Activated CD8-positive, alpha-beta memory T cell treated with anti-CD3 and anti-CD28 coated beads for 1 hour (primary cell): ENCODE measurements at places on chromosomes 2 and 18.

DNA sequence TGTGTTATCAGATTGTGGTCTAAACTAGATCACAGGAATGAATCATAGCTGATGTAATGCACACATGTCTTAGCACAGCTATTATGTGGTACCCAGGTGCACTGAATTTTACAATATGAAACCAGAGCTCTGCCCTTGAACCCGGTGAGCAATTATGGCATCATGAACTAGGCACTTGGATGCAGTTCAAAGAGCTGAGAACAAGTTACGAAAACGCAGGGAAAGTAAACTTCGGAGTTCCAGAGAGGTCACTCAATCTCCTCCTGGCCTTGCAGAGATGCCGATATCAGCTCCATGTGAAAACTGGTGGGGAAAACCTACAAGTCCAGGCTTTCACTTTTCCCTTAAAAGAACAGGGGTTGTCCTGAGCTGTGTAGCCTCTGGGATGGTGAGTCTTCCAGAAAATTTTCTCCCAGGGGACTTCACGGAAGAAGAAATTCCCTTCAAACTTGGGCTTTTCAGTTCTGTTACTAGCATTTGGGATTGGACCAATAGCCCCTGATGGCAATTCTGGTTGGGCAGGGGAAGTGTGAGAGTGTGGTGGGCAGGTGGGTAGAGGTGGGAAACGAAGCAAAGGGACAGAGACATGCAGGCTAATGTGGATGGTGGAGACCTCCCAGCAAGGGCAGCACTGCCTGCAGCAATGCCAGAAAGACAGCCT is 71.1 kb upstream of the SH3BP4 start:
- no peak for DNase-seq

DNA sequence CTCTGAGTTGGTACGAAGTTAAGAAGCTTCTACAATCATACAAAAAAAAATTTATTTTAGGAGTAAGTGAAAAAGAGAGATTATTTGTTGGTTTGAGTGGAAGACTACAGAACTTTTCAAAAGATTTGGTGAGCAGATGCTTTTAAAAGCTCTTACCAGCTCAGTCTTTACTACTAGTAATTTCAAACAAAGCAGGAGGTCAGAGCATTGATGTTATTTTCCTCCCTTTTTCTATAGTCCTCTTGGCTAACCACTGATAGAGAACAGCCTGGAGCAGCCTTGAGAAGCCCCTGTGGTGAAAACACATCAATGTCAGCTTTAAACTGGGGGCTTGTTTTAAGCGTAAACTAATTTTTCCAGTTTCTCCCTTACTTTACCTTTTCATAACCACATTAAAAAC is 559.3 kb upstream of the CDH2 start:
- DNase-seq, result no peak

- DNase-seq, result no peak
Measured at GRCh38 chr2:7013471-7014160, 96.4 kb downstream of the RNF144A start.

GRCh38 chr2:96783388-96783787 is 22.7 kb downstream of the CNNM4 start:
- DNase-seq, result no peak

DNA sequence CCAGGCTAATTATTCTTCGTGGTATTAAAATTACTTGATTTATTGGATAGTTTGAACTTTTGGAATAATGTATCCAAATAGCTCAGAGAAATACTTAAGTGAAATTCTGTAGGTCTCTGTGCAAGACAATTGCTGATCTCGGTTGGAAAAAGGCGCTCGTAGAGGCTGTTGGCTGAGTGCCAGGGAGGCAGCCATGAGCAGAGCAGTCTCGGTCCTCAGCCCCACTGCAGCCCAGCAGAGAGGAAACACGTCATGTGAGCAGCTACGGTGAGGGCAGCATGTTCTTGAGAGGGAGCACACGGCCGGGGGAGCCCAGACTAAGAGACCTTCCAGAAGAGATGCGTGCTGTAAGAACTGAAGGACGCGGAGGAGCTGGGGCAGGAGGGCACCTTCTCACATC is 42.5 kb downstream of the DCDC2C start:
- no peak for DNase-seq

GRCh38 chr2:124027182-124027581 is 2.1 kb downstream of the CNTNAP5 start:
- no peak for DNase-seq

GRCh38 chr18:75075429-75075841 is 133.5 kb downstream of the PTGR3 start:
- DNase-seq, result no peak

DNA sequence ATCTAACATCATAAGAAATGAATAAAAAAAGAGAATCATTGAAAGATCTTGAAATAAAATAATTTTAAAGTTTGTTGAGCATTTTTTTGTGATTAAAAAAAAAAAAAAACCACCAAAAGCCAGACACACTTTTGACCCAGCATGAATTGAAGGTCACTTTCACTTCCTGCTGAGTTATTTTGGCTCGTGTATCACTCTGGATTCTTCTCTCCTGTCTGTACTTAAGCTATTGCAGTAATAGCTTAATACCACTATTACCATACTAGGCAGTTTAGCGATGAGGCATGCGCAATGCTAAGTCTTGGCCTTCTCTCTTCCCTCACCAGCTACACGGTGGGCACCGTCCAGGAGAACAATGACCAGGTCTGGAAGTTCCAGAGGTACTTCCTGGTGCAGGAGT is 54.5 kb upstream of the SPP2 start:
- no peak for DNase-seq

DNA sequence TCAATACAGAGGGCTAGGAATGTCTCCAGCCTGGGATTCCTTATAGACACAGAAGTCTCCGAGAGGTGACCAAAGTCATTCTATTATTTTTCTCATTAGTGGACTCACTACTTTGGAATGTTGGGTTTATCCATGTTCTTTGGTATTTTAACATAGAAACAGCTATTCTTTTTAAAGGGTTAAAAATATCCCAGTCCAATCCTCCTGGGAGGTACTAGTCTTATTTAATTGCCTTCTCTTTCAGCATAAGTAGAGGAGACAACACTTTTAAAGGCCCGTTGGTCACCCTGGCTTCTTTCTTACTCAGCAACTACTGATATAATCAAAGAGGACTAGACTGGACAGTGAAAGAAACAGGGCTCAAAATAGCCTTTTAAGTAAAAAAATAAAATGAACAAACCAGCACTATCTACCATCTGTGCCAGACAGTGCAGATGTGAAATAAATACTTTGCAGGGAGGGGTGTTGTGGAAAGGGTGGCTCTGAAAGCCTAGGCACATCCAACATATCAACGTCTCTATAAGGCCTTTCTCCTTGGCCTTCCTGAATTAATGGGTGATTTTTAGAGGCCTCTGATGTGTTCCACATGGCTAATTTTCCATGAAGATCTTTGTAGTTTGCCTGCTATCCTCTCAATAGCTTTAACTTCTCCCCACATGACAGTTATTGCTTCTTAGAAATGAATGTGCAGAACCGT is 334.4 kb upstream of the THUMPD2 start:
- DNase-seq, result no peak

DNA sequence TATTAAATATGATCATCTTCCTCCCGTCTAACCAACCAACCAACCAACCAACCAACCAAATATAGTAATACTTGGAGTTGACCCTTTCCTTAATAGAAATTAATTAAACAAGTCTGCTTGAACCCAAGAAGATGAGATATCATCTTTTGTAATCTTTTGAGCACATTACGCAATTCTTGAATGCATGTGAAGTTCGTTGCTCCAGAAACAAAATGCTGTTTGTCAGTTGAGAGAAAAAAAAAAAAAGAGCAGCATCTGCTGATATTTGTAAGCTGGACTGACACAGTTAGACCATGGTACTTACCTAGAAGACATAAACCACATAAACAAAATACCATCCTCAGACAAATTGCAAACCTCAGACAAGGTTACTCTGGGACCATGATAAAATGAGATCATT is 9.2 kb upstream of the SERPINB2 start:
- DNase-seq, result no peak

DNA sequence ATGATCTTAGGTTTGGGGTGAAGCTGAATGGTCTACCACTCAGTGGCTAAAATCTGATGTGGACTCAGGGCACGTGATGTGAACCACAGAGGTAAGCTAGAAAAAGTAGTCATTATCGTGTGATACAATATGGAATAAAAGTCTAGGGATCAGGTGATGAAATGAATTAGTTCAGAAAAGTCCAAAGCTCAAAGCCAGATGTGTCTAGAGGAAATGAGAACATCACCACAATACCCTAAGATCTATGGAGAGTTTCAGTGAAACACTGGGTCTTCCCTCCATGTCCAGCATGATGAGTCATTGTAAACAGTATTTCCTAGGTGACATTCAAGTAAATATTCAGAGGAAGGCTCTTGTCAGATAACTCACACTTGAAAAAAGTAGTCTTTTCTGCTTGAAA is 1257.4 kb upstream of the ZEB2 start:
- no peak for DNase-seq

DNA sequence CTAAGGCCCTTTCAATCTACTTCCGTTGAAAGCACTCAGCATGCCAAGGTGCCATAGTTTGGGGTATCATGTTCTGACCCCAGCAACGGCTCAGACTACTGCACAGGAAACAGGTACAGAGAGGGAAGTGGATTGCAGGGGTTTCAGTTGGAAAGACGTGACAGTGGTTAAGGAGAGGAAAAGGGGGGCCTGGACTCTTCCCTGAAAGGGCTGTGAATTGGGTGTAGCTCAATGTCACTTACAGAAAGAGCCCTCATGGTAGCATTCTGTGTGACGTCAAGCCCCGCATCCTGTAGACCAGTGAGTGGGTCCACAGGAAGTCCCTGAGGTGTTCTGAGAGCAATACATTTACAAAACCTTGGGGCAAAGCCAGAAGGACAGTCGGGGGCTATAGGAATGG is 121.5 kb upstream of the GYPC start:
- DNase-seq, result no peak

- DNase-seq, result no peak
Measured at GRCh38 chr2:109174214-109174613, 45.2 kb downstream of the SH3RF3 start.

DNA sequence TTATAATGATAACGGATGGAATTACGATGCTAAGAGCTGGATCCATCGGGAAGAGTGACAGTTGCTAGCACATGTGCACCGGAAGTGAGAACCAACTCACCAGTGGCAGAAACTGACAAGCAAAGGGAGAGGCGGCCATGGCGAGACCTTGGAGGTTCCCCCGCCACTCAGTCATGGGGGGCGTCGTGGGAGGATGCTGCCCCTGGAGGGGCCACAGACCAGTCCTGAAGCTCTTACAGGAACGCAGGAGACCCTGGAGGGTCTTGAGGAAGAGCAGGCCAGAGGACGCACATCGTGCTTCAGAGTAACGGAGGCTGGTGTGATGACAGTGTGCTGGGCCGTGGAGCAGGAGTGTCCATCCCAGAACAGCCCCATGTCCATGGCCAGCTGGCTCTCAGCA is 53.1 kb upstream of the KCNG2 start:
- no peak for DNase-seq

DNA sequence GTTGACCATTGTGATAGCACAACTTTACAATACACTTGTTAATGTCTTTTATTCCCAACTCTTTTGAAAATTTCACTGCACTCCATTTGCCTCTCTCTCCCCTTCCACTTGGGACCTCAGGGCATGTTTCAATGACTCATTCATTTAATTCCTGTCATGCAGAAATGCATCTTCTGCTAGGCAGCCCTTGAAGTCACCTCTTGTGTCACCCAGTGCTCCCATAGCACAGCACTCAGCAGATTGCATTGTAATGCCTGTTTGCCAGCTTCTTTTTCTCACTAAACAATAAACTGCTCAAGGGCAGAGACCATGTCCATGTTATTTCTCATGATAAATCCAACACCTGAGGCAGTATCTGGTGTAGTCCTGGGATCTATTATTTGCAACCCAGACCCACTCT is 85.9 kb upstream of the ACSL3 start:
- no peak for DNase-seq

DNA sequence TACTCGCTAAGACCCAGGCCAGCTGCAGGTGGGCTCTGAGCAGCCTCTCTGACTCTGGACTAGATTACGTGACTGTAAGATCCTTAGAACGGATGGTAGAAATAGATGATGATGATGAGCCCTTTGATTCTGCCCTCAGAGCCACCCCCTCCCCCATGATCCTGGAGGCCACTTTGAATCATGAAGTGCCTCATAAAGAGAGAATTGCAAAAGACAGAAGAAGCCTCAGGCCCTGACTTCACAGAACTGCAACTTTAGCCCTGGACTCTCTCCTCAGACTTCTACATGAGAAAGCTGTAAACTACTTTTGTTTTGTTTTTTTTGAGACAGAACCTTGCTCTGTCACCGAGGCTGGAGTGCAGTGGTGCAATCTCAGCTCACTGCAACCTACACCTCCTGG is 15.4 kb upstream of the TET3 start:
- DNase-seq, result no peak

DNA sequence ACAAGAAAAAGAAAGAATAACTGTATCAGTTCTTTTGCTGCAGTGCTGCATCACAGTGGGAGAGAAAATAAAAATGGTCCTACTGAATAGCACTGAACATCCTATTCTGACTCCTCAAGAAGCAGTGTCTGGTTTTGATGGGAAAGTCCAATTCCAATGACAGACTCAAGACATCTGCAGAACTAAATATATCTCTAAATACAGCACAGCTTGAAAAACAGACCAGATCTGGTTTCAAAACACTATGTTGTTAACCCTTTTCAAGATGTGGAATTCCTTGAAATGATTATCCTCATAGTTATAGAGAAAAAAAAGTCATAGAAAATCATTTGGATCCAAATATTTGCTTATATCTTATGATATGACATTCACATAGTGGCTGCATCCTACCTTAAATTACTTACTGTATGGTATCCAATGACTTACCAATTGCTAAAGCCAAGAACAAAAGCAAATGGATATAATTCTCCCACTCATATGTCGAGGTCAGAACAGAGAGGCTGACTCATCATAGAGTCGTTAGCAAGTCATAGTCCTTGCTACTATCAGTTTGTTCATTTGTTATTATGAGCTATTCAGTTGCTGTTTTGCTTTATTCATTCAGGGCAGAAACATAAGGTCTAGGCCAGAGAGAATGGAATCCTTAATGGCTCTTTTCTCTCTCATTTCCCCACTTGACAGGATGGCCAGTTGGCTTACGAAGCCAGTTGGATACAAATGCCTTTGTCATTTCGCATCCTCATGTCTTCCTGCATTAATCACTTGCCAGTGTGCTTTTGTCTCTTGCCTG is 62.5 kb upstream of the ACVR2A start:
- no peak for DNase-seq

- no peak for DNase-seq
Measured at GRCh38 chr2:203327582-203327900, 653 bp upstream of the ABI2 start.

DNA sequence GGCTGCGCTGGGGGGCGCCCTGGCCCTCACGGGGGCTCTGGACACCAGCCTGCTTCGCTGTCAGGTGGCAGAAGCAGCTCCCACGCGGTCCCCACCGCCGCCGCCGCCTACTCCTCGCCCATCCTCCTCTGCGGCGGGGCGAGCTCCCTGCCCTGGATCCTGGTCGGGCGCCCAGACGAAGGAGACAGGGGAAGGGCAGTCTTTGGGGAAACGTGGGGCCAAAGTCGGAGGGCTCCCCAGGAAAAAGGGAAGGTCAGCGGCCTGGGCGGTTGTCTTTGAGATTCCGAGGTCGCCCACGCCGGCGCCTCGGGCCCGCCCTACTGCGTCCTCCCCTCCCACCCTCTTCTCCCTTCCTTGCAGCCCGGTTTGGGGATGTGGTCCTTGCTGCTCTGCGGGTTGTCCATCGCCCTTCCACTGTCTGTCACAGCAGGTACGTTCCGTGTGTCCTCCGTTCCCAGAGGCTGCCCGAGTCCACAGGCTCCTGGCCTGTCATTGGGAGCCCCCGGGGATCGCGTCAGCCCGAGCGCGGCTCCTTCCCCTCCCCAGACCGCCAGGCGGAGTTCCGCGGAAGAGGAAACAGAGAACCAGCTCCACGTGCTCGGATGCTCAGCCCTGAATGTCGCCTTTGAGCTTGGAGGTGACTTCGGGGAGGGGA is 800 bp downstream of the IL1RL2 start:
- DNase-seq, result no peak

- no peak for DNase-seq
Measured at GRCh38 chr18:49630246-49630699, 68.4 kb downstream of the LIPG start.
